ENCODE measurements at places on chromosomes 3 and 15. TPM values are rescaled to one million over a fixed set of nuclear protein-coding genes. Genes with fewer than 3 reads are reported as not detected.

The KIAA1143 gene
- total RNA-seq = 37.3 TPM

The LRTM1 gene
- not detected for total RNA-seq

The ADGRG7 gene
- not detected for total RNA-seq

The GOLGA6L4 gene
- 4.7 TPM for total RNA-seq
